Dorsolateral prefrontal cortex (tissue), 122 donors: ENCODE measurements at places on chromosomes 1 and 21. TPM values are rescaled to one million over a fixed set of nuclear protein-coding genes. Genes with fewer than 3 reads are reported as not detected.

KIAA1614 gene
- 8.0 TPM for total RNA-seq

GRCh38 chr1:1627261-1627828 is 4.6 kb upstream of the MMP23B start:
- no peak for DNase-seq

GRCh38 chr1:245310571-245311531 is 156.1 kb downstream of the KIF26B start:
- DNase-seq: no peak

KIF2C gene
- 1.1 TPM for total RNA-seq

FOXD2 gene
- total RNA-seq: not detected

FCRL2 gene
- not detected for total RNA-seq

DNA sequence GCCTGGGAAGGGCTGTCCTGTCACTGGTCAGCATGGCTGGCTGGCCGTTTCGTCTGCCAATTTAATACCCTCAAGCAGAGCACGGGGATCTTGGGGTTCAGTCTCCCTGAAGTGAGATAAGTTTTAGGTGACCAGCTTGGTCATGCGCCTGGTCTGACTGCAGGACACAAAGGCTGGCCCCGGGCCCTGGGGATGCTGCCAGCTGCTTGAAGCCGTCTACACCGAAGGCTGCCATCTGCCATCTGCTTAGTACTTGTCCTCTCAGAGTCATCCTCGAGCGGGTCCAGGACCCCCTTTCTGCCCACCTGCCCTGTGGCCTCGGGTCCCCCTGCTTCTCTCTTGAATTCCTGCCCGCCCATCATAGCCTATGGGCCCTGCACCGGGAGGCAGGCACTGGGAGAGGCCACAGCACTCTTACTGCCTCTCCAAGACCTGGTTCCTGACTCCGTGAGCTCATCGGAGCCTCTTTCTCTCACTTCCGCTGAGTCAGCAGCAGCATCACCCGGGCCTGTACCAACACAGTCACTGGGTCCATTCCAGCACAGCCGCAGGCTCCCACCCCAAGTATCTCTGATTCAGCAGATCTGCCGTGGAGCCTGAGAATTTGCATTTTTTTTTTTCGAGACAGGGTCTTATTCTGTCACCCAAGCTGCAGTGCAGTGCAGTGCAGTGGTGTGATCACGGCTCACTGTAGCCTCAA is 7.0 kb downstream of the FBLIM1 start:
- DNase-seq: no peak

DNA sequence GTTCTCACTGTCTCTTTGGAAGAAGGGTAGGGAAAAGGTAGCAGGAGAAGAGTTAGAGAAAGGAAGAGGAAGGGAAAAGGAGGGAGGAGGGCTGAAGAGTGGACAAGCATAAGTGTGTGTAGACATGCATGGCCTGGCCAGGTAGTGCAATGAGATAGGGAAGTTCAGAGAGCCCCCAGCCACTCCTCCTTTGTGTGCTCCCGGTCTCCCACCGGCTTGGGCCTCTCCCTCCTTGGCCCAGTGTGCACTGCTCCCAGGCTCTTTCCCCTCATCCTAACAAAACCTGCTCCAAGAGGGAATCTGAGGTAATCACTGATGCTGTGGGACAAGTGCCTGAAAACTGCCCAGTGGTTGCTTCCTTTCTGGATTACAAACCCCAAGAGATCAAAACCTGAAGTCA is 10.3 kb upstream of the LEMD1 start:
- no peak for DNase-seq

DNA sequence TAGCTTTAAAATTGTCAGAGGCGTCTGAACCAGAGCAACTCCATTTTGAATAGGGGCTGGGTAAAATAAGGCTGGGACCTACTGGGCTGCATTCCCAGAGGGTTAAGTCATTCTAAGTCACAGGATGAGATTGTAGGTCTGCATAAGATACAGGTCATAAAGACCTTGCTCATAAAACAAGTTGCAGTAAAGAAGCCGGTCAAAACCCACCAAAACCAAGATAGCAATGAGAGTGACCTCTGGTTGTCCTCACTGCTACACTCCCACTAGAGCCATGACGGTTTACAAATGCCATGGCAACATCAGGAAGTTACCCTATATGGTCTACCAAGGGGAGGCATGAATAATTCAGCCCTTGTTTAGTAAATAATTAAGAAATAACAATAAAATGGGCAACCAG is 143.6 kb downstream of the GABPA start:
- DNase-seq: no peak

- no peak for DNase-seq
Observed at GRCh38 chr21:44326716-44327602, 12.2 kb downstream of the CFAP410 start.

- DNase-seq: peak; percentile 14
Observed at GRCh38 chr1:74771913-74772515, 39.1 kb downstream of the TYW3 start.
